Activated CD8-positive, alpha-beta memory T cell treated with anti-CD3 and anti-CD28 coated beads for 1 hour (primary cell): ENCODE measurements at places on chromosomes 5 and 9.

GRCh38 chr5:150014456-150014855 is 13.9 kb downstream of the HMGXB3 start:
- DNase-seq = no peak

GRCh38 chr9:82116556-82116955 is 128.0 kb downstream of the SPATA31D1 start:
- no peak for DNase-seq

DNA sequence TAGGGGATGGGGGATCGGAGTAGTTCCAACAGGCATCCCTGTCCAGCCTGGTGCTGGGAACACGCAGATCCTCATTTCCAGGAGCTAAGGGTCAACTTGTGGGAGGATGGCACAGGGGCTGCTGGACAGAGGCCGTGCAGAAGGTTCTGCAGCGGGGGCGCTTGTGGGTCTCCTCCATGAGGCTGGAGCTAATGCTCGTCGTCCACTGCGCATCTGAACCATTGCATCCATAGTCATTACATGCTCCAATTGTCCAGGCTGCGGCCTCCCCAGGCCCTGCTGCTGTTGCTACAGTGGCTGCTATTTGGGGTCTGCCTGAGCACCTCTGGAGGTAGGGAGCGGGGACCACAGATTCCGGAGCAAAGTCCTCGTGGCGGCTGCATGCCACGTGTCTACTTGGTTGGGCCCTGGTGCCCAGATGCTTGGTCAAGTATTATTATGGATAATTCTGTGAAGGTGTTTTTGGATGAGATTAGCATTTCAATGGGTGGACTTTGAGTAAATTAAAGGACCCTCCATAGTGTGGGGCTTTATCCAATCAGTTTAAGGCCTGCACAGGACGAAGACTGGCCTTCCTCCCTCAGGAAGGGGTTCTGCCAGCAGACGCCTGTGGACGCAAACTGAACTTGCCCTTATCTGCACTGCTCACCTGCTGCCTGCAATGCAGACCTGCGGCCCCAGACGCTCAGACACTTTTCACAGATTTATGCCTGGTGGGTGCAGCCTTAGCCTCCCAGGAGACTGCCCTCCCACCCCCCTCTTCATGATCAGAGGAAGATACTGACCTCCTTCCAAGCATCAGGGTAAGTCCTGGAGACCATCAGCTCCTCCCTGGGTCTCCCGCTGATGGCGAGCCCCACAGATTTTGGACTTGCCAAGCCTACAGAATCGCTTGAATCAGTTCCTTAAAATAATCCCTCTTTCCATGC is 127.5 kb upstream of the IRX4 start:
- no peak for DNase-seq

- no peak for DNase-seq
These were observed 796 bp upstream of the TPRN start for GRCh38 chr9:137201205-137201868.

- no peak for DNase-seq
These were observed 442.4 kb downstream of the ENC1 start for GRCh38 chr5:74198156-74198555.

DNA sequence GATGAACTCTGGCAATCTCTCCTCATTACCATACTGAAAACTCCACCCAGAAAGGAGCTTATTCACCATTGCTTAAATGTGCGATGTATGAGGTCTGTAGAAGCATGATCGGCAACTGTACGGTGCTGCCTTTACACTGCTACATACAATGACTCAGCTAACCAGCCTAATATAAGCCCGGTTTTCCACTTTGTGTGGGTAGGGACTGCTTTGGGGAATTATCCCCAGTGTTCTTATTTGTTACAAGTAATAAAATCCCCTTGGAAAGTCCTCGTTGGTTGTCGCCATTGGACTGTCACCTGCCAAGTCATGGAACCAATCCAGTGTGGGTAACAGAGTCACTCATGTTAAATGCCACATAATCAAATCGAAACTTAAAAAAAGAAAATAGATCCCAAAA is 23.5 kb upstream of the TENT2 start:
- DNase-seq = no peak
